GM23248 (cell line): ENCODE measurements at places on chromosomes 7 and 10.

GRCh38 chr7:136919820-136920219 is 51.4 kb downstream of the CHRM2 start:
- no peak for DNase-seq

DNA sequence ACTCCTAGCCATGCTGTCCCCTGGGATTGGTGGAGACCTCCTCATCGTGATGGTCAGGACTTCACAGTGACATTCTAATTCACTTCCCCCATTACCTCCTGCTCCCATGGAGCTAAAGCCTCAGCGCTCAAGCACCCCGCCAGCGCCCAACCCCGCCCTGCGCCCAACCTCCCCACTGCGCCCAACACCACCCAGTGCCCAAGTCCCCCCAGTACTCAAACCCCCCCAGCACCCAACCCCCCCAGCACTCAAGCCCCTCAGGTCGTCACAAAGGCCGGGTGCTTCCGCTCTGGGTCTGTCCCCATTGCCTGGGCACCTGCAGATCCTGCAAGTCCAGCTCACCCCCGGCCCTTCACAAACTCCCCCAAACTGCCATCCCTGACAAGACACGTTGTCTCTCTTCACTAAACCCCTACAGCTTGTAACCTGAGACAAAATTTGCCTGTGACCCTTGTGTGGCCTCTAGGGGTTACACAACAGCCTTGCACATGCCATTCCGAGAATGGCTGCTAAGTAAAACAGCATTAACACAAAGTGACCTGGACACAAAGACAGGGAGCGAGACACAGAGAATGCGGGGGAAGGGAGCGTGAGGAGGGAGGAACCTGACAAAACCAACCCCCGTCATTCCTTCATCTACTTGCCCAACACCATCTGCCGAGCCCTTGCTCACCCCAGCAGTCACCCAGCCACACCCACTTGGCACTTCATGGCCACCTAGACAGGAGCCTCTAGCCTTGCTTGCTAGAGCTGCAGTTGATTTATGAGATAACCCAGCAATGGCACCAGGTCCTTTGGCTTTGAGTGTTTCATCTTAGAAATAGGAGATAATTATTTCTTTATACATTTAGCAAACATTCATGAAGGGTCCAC is 107.8 kb downstream of the ADARB2 start:
- no peak for DNase-seq

DNA sequence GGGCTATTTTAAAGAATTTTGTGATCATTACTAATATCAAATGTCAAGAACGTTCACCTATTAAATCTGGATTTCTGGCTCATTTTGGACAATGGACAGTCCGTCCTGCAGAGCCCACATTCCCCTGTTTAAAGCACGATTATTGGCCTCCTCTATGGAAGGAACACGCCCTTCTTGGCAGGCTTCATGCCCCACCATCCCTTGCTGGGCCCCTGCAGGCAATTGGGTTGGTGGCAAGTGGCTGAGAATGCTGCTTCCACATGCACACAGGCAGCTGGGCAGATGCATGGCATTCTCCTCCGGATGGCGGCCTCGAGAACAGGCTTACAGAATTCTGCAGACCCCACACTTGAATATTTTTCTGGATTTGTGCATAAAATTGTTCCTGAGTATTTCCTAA is 305.8 kb upstream of the MKI67 start:
- no peak for DNase-seq

GRCh38 chr7:131504157-131504899 is 52.1 kb downstream of the PODXL start:
- DNase-seq = no peak

DNA sequence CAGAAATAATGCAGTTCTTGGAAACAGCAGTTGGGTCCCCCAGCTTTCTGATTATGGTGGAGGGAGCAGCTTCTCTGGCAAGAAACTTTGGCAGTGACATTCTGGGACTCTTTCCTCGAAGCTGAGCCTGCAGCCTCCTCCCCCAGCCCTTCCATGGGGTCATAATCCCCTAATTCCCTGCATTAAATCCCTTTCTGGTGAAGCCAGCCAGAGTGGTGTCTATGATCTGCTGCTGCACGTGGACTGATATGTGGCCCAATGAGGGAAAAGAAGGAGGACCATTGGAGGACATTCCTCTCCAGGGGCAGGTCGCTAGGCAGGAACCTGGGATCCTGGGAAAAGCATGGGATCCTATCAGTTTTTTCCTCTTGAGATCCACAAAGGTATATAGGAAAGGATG is 470.5 kb downstream of the RPS24 start:
- DNase-seq = no peak

- DNase-seq = peak; percentile 76
These were observed 107.4 kb upstream of the GLCCI1 start for GRCh38 chr7:7861211-7861633.

DNA sequence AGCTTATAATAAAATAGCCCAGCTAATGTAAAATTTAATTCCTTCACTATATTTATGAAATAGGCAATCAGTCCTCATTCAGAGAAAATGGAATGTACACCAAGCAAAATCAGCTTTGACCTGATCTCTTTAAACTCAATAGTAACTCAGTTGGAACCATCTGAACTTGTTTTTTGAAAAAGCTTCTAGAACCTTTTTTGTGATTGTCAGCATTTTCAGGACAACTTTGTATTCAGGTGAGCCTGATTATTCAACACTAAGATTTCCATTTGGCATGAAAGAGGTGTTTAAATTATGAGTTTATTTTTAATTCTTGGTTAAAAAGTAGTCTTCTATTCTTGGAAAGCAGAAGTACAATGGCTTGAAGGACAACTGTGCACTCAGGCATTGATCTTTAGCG is 89.5 kb downstream of the FRMD4A start:
- no peak for DNase-seq

DNA sequence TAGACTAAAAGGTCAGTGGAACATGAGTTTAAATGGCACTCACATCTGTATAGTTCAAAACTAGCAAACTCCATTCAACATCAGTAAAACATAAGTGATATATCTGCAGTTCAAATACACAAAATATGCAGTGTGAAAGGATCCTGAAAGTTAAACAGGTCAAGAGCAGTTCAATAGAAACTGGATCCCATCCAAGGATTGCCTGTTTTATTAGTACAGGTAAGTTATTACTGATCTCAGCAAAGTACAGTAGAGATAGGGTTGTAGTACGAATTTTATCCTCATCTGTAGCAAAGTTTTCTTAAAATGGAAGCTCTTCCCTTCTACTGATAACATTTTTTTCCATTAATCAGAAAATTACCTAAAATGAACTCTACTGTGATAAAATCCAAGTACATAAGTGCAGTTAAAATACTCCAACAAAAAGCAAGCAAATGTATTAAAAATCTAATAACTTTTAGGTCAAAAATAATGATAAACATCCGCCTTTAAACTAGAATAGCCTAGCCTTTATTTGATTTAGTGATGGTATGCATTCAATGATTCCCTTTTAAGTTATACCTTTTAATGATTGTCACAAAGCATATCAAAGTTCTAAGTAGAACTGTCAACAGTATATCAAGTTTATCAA is 2.2 kb downstream of the ZNF800 start:
- no peak for DNase-seq

DNA sequence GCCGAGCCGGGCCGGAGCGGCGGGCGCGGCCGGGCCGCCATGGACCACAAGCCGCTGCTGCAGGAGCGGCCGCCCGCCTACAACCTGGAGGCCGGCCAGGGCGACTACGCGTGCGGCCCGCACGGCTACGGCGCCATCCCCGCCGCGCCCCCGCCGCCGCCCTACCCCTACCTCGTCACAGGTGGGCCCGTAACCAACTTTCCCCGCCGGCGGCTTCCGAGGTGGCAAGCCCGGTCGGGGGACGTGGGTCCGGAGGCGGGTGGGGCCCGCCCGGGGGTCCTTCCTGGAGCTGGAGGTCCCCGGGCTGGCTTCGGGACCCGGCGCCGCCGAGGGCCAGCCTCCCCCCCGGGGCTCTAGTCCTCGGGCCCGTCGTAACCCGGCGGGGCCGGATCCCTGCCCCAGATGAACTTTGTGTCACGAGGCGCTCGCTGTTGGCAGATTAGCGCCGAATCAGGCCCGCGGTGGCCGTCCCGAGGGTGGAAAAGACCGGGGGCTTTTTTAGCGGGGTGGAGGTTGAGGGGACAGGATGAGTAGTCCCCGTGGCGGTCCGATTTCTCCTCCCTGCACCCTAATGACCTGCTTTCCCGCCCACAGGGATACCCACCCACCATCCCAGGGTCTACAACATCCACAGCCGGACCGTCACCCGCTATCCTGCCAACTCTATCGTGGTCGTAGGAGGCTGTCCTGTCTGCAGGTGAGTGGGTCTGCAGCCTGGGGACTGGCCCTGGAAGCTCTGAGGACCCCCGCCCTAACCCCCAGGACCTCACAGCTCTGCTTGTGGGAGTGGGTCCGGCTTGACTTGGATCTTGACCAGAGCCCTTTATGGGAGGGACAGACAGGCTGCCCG is 496 bp downstream of the BRI3 start:
- peak; percentile 56 for DNase-seq

GRCh38 chr7:47308808-47309207 is 273.1 kb downstream of the TNS3 start:
- no peak for DNase-seq

GRCh38 chr10:75272896-75273295 is 37.1 kb upstream of the COMTD1 start:
- no peak for DNase-seq

GRCh38 chr7:94231305-94231704 is 163.4 kb upstream of the COL1A2 start:
- DNase-seq = no peak

DNA sequence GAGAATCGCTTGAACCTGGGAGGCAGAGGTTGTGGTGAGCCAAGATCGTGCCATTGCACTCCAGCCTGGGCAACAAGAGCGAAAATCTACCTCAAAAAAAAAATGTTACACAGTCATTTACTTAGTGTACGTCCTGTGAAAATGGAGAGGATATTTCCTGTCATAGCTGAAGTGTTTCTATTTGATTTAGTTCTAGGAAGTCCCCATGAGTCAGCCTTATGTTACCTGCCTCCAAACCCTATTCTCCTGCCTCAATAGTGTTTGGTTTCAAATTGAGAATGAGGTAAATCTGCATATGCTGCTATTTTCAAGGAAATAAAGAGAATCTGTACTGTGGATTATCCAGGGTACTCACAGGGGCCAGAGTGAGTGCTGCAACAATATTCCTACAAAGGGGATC is 1284.5 kb upstream of the AUTS2 start:
- DNase-seq = no peak

DNA sequence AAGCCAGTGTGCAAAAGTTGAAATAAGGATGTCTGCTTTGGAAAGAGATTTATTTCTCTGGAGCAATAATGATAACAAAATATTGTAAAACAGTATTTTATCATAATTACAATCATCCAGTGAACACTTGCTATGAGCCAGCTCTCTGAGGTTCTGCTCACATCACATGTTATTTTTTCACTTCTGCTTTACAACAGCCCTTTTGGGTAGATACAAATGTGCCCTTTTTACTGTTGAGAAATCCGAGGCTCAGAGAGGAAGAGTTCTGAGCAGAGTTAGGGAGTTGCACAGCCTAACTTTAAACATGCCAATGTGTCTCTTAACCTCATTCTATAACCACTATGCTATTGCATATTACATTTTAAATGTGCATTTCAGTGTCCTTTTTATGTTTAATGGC is 232.6 kb upstream of the CDC14C start:
- no peak for DNase-seq

DNA sequence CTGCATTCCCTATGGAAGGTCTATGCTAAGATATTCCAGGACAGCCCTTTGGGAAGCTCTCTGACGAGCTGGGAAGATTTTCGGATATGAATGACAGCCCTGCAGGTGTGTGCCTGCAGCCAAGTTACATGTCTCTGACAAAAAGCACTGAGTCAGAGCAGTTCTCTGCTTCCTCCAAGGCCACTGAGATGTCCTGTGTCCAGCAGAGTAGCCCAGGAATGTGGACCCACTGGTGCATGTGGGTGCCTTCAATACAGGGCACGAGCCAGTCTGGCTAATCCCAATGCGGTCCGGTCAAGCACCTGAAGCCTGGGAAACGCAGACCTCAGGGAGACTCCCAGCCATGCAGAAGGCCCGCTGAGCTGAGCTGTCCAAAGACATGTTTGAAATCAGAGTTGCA is 565.7 kb downstream of the TCERG1L start:
- no peak for DNase-seq

- peak; percentile 18 for DNase-seq
These were observed 579.8 kb downstream of the PARD3 start for GRCh38 chr10:34235164-34235832.

- peak; percentile 37 for DNase-seq
These were observed 5.6 kb downstream of the IL6 start for GRCh38 chr7:22732556-22733126.

DNA sequence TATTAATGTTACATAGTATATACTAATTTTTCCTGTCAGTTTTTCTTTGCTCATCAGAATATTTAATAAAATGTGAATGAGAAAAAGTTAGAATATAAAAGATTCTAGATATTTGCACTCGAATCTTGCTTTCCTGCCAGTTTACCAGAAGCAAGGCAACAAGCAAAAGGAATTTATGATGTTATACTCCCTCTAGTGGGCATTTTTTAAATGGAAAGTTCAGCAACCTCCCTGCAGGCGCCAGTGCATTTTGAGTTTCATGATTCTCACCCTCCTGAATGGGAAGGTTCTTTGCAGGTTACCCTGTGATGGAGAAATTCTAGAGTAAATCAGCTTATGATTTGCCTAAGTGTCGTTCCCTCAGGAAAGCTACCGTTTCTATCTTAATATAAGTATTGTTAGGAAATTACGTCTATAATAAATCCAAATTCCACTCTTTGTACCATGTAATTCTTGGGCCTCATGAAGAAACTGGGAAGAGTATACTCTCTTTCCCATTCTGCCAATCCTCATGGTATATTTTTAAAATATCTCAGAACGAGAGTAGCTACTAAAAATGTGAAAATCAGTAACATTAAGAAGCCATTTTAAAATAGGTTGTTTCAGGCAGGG is 350.0 kb downstream of the CRPPA start:
- peak; percentile 77 for DNase-seq

DNA sequence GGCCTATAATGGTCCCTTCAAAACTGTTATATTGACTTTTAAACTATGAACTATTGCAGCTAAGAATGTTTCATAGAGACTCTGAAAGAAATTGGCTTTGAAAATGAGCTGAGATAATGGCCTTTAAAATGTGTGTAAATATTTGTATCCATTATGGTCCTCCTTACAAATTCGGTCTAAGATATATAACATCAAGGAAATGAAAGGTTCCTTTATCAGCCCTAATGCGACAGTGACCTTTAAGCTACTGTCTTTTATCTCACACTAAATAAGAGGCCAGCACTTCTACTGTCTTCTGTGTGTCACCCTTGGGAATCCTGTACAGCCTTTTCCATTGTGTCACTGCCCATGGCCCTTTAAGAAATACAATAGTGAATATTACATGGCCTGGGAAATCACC is 19.5 kb downstream of the COL28A1 start:
- DNase-seq = no peak

DNA sequence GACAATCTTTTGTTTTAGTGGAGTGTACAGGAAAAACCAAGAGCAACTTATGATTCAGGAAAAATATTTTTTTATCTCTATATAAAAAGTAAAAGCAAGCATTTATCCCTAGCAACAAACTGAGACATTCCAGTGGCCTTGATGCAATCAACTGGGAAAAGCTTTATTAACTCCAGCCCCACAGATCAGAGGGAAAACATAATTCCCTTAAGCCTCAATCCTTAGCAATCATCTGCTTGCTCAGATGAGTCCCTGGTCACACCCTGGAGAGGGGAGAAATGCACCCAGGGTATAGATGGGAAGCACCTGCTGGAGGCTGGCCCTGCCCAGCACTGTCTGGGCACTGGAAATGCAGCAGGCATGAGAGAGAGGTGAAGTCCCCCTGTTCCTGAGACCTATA is 636.6 kb downstream of the TNS3 start:
- peak; percentile 32 for DNase-seq

- DNase-seq = no peak
These were observed 139.6 kb downstream of the MLLT10 start for GRCh38 chr10:21673668-21674067.
